Left forelimb (tissue), 1 donor: ENCODE measurements at places on chromosomes 3 and 15.

DNA sequence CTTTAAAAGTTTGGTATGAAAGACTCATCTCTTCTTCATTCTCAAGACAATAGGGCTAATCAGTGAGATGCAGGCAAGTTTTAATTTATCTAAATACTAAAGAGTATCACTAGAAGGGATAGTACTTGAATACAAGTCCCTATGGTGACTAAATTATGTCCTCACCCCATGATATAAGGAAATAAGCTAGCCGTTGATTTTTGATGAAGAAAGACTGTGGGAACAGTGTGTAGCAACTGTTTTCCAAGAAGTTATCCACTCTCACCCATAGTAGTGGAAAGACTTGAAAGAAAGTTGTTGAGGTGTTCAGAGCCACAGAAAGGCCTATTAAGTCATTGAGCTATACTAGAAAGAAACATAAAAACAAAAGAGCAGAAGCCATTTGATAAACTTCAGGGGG, 36.7 kb downstream of the PIK3CA start:
- no peak for DNase-seq

- DNase-seq, result no peak
Observed at GRCh38 chr3:102074946-102075345, 225.6 kb downstream of the NFKBIZ start.

DNA sequence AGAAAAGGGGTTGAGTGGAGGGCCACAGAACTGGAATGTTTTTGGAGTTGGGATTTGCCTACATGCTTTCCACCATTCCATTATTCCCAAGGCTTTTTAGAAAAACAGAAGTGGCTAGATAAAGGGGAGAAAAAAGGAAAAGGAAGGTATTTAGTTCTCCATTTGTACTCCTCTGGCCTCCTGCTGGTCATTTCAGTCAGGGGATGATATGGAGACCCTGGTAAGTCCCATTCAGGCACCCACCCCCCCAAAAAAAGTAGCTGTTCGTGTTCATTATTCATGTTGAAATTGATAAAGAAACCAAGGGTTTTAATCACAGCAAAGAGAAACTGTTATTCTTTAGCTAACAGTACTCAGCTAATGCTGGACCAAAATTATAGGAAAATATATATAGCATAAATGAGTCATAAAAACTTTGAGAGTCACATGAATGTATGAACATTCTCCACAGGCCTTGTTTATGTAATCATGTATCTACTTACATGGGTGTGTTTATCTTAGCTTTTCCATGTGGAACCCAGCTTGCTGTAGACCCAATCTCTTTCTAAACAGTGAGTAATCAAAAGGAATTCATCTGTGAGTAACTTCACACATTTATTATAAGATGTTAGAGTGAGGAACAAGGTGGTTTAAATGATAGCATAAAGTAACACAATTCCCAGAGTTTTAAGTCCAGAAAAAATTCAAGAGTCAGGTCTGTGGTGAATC, 167.2 kb downstream of the KCNMB2 start:
- DNase-seq, result no peak

DNA sequence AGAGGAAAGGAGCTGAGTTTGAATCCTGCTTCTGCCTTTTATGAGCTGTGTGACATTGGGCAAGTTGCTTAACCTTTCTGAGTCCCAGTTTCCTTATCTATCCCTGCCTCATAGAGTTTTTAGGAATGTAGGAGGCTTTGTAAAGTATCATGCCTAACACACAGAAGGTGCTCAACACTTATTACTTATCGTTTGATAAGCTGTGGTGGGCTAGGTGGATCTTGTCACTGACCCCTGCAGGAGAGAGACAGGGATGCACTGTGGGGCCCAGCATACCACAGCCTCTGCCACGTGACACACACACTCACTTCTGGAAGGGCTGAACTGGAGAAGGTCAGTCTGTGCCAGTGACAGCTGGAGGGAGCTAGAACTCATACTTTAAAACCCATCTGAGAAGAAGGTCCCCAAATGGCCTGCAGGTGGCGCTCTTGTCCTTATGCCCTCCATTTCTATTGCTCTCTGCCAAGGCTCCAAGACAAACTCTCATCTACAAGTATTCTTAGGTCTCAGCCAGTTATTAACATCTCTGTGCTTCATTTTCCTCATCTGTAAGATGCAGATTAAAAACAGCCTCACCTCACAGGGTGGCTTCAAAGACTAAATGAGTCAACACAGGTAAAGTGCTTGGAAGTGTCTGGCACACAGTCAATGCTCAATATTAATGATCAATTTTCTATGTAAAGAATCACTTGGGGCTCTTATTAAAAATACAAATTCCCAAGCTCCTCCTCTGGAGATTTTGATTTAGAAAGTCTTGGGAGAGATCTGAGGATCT, 57.5 kb upstream of the HACD2 start:
- no peak for DNase-seq

DNA sequence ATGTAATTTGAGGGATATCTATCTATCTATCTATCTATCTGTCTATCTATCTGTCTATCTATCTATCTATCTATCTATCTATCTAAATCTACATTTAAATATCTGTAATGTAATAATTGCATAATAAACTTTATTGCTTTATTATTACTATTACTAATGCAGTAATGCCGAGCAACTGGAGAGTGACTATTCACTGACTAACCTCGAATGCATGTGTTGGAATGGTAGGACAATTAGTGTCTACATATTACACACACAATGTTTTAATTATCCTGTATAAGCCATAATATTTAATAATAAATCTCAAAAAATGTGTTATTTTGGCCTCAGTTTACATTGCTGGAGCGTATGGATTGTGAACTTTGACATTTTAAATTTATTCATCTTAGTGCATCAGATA, 25.2 kb upstream of the CNTN3 start:
- no peak for DNase-seq

- no peak for DNase-seq
Observed at GRCh38 chr15:21270474-21270873, 169.8 kb downstream of the POTEB3 start.

DNA sequence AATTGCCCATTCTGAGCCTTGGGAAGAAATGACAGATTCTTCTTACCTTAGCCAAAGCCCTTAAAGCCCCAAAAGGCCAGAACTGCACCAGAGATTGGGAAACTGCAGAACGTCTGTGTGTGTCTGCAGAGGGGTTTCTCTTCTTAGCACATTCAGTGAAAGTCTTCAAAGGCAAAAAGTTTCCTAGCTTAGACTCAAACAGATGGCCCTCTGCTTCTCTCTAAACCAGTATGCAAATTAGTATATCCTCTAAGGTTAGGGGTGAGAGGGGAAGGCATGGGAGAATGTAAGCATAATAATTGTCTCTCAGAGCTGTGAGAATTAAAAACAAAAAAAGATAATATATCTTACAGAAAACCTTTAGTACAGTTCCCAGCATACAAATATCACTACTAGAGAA, 334.0 kb upstream of the MCTP2 start:
- DNase-seq, result no peak

- DNase-seq, result no peak
Observed at GRCh38 chr3:150094150-150094933, 123.6 kb upstream of the PFN2 start.

DNA sequence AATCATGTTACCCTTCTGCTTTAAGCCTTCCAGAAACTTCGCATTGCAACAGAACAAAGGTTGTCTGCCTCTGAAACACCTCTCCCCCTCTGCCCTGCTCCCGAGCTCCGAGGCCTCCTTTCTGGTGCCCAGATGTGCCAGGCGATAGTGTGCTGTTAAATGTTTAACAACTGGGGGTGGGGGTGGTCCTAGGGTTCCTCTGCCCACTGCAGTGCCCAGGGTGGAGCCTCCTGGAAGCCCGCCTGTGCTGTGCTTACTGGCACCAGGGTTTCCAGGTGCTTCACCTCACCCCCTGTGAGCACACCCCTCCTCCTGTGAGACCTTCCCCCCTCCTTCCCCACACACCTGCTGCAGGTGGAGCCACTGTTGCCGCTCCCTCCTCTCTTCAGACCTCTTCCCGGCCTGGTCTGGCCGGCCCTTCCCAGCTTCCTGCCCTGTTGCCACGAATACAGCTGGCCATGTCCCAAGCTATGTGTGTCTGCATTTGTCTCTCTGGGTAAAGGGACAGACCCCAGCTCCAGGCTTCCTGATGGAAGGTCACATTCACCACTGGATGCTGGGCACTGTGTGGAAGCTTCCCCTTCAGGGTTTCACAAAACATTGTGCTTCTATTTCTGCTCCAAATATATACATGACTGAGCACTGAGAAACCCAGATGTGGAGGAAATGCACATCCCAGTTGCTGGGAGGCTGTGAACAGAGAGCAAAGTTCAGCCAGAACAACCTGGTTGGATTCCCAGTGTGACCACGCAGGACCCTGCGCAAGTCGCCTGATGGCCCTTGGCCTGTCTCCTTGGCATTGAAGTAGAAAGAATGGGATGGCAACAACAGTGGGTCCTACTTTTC, 37.2 kb downstream of the MGLL start:
- DNase-seq, result no peak

GRCh38 chr3:177620073-177620472, 422.8 kb upstream of the TBL1XR1 start:
- DNase-seq, result no peak

GRCh38 chr15:22887157-22887951, 48.9 kb downstream of the NIPA2 start:
- no peak for DNase-seq

DNA sequence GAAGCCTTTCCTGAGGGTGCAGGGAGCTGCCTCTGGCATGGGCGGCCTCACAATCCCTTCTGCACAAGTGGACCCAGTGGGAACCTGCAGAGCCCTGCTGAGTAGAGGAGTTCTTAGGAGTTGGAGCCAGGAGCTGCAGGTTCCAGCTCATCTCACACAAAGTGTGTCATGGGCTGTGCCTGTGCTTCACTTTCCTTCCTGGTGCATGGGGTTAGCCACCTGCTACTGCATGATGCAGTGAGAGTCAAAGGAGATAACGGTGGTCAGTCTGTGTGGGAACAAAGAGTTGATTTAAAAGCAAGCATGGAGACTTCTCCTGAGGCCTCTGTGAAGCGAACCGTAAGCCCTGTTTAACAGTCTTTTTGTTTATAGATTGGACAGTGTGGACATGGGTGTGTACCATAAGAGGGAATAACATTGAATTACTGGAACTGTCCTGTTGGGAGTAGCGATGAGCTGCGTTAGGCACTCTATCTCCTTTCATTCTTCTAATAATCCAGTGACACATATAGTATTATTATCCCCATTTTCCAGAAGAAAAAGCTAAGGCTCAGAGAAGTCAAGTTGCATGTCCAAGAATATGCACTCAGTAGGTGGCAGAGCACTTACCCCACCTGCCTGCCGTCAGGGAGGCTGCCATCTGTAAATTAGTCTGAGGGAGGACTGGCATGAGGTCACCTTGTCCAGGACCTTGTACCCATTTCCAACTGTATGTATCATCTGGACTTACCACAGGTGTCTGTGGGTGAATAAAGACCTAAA, 68.7 kb upstream of the PRR23C start:
- DNase-seq, result no peak

GRCh38 chr3:140794507-140794906, 116.6 kb downstream of the TRIM42 start:
- DNase-seq, result no peak

DNA sequence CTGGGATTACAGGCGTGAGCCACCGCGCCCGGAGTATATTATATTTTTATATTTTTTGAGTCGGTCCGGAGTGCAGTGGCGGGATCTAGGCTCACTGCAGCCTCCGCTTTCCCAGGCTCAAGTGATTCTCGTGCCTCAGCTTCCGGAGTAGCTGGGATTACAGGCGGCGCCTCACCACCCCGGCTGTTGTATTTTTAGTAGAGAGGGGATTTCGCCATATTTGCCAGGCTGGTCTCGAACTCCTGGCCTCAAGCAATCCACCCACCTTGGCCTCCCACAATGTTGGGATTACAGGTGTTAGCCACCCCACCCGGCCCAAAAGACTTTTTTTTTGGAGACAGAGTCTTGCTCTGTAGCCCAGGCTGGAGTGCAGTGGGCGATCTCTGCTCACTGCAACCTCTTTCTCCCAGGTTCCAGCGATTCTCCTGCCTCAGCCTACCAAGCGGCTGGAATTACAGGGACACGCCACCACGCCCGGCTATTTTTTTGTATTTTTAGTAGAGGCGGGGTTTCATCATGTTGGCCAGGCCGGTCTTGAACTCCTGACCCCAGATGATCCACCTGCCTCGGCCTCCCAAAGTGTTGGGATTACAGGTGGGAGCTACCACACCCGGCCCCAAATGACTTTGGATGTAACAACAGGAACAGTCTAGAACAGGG, 1.0 kb downstream of the ZNF589 start:
- no peak for DNase-seq

GRCh38 chr15:100900136-100900794, 18.9 kb upstream of the LRRK1 start:
- DNase-seq, result no peak

- no peak for DNase-seq
Observed at GRCh38 chr3:149095487-149095886, 9.2 kb upstream of the HLTF start.

GRCh38 chr3:154791611-154792010, 288.5 kb upstream of the MME start:
- DNase-seq, result no peak

- DNase-seq, result no peak
Observed at GRCh38 chr3:12178091-12178820, 19.5 kb upstream of the TIMP4 start.

DNA sequence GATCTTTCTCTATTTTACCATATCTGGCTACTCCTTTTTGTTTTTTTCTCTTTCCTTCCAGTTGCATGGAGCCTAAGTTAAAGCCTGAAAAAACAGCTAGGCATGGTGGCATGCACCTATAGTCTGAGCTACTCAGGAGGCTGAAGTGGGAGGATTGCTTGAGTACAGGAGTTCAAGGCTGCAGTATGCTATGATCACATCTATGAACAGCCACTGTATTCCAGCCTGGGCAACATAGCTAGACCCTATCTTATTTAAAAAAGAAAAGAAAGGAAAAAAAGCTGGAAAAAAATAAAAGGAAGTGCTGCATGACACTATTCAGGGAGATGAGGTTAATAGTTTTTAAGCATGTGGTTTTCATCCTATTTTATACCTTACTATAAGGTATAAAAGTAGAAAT, 4.0 kb upstream of the SKIL start:
- no peak for DNase-seq

DNA sequence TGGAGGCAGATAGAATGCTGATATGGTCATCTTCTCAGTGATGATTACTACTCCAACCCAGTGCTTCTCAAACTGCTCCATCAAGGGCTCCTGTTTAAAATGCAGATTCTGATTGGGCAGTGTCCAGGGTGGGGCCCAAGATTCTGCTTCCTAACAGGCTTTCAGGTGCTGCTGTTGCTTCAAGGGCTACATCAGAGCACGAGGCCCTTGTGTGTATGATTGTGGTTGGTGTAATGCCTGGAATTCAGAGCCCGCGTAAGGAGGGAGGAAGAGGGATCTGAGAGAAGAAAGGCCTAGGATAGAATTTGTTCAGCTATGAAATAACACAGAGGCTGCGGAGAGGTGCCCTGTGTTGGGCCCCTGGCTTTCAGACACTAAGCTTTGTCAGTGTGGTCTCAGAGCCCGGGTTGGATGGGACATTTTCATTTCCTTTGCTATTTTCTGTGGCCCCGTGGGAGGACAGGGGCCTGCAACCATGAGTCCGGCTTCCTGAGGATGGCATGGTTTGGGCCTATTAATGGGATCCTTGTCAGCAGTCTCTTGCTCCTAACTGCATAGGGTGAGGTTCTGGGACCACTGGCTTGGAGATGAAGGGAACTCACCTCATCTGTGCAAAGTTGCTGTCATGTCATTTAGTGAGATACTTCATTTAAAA, 53.0 kb downstream of the ATP1B3 start:
- DNase-seq, result no peak
